Right atrium auricular region (tissue), 2 donors: ENCODE measurements at places on chromosomes 4 and X. TPM values are rescaled to one million over a fixed set of nuclear protein-coding genes. Genes with fewer than 3 reads are reported as not detected.

DNA sequence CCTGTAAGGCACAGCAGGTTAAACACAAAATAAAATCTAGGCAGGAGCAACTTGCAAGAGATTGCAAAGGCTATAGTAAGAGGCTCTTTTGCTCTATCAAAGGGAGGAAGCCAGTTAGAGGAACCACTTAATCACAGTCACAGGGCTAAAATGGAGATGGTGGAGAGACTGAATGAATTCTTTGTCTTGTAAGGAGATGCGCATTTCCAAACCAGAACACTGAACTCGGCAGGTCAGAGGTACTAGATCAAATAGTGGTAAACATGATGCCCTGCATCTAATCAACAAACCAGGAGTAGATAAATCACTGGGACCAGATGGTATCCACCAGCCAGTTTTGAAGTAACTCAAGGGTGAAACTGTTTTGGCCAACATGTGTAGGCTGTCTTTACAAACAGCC, 55.8 kb downstream of the GPC4 start:
- no peak for DNase-seq
- peaks cover 3% of the 10 kb centered on the region for H3K4me1 ChIP-seq
- H3K27ac ChIP-seq, result no peak overlapping the region
- H3K27me3 ChIP-seq, result no peaks in the 10 kb centered on the region

- H3K36me3 ChIP-seq, result peaks cover 18% of the 10 kb centered on the region
- H3K4me1 ChIP-seq, result peaks cover 26% of the 10 kb centered on the region
- no peaks in the 10 kb centered on the region for H3K27me3 ChIP-seq
- peak overlapping the region; percentile 74 for H3K27ac ChIP-seq
- peak overlapping the region; percentile 95 for H3K4me3 ChIP-seq
- DNase-seq, result no peak
Measured at GRCh38 chr4:3531318-3531878, 824 bp downstream of the LRPAP1 start.

DNA sequence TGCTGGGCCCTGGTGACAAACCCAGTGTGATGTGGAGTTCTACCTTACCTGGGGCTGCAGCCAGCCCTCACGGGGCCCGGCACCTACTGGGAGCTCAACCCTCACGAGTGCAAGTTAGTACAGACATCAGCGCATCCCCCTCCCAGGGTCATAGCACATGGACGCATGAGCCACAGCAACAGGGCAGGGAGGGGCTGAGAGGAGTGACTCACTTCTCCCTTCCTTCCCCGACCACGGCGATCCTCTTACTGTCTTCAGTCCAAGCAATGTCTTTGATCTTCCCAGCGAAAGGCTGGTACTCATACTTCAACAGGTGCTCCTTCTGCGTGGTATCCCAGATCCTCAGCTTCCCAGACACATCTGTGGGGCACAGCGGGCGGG, 17.8 kb downstream of the WDR1 start:
- H3K27ac ChIP-seq, result peak overlapping the region; percentile 97
- DNase-seq, result no peak
- no peaks in the 10 kb centered on the region for H3K27me3 ChIP-seq

DNA sequence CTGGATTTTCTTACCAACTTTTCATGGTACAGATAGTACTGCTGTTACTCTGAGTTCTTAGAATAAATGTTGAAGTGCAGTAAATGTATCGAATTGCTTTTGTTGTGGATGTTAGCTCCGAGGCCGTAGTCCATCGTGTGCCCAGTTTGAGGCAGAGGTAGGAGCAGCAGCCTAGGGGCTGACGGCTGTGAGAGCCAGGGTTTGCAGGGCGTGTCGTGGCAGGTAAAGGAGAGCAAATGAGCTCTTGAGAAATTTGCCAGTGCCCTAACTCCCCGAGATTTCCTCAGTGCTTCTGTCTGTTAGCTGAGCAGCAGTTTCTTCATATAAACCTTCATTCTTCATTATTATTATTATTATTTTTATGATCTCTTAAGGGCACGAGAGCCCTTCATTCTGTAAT, 21.6 kb downstream of the PRIMPOL start:
- peaks cover 31% of the 10 kb centered on the region for H3K36me3 ChIP-seq
- H3K4me3 ChIP-seq, result no peak overlapping the region
- no peak for DNase-seq
- H3K27me3 ChIP-seq, result no peaks in the 10 kb centered on the region
- H3K27ac ChIP-seq, result no peak overlapping the region

DNA sequence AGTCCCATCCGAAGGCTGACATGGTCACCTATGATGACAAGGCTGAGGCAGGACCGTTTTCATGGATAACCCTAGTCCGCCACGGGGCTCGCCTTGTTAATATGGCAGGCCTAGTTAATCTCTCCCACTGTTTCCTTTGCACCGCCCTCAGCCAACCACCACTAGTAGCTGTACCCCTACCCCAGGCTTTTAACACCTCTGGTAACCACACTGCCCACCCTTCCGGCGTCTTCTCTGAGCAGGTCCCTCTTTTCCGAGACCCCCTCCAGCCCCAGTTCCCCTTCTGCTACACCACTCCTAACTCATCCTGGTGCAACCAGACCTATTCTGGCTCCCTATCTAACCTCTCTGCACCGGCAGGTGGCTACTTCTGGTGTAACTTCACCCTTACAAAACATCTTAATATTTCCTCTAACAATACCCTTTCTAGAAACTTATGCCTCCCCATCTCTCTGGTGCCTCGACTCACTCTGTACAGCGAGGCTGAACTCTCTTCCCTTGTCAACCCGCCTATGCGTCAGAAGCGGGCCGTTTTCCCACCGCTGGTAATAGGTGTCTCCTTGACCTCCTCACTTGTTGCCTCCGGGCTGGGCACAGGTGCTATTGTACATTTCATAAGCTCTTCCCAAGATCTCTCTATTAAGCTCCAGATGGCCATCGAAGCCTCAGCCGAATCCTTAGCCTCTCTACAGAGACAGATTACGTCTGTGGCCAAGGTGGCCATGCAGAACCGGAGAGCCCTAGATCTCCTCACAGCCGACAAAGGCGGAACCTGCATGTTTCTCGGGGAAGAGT, 964.4 kb downstream of the RPA4 start:
- H3K27ac ChIP-seq, result no peak overlapping the region
- DNase-seq, result no peak
- H3K36me3 ChIP-seq, result no peaks in the 10 kb centered on the region
- no peaks in the 10 kb centered on the region for H3K4me1 ChIP-seq
- no peaks in the 10 kb centered on the region for H3K27me3 ChIP-seq

DNA sequence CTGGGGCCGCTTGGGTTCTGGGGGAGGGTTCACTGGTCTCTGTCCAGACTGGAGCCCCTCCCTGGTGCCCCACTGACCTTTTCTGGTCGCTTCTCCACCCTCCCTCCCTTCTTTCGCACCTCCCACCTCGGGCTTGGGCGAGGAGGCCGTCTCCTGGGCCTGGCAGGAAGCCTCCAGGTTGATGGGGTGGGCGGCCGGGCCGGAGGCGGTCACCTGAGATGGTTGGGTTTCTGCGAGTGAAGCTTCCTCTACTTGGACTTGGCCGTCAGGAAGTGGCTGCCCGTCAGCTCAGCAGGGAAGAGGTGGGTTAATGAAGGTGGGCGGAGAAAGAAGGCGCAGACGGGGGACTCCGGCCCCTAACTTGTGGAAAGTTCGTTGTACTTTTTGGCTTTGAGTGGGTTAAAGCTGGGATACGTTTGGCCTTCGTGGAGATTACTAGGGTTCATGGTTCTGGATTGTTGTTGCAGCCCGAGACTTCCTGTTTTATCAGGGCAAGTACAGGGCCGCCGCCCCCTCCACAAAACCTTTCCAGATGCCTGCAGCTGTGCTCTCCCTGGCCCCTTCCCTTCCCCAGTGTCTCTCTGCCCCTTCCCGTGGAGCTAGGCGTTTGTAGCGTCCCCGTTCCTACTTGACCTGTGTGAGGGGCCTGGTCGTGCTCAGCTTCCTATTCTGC, 1.2 kb downstream of the AKAP17A start:
- H3K27me3 ChIP-seq, result no peaks in the 10 kb centered on the region
- no peak for DNase-seq
- peak overlapping the region; percentile 88 for H3K27ac ChIP-seq
- no peaks in the 10 kb centered on the region for H3K4me1 ChIP-seq
- H3K36me3 ChIP-seq, result peaks cover 36% of the 10 kb centered on the region

- H3K27me3 ChIP-seq, result no peaks in the 10 kb centered on the region
- H3K36me3 ChIP-seq, result no peaks in the 10 kb centered on the region
- H3K4me3 ChIP-seq, result no peak overlapping the region
- no peak for DNase-seq
- no peak overlapping the region for H3K27ac ChIP-seq
Measured at GRCh38 chr4:136931781-136932180, 600.5 kb downstream of the PCDH18 start.

DNA sequence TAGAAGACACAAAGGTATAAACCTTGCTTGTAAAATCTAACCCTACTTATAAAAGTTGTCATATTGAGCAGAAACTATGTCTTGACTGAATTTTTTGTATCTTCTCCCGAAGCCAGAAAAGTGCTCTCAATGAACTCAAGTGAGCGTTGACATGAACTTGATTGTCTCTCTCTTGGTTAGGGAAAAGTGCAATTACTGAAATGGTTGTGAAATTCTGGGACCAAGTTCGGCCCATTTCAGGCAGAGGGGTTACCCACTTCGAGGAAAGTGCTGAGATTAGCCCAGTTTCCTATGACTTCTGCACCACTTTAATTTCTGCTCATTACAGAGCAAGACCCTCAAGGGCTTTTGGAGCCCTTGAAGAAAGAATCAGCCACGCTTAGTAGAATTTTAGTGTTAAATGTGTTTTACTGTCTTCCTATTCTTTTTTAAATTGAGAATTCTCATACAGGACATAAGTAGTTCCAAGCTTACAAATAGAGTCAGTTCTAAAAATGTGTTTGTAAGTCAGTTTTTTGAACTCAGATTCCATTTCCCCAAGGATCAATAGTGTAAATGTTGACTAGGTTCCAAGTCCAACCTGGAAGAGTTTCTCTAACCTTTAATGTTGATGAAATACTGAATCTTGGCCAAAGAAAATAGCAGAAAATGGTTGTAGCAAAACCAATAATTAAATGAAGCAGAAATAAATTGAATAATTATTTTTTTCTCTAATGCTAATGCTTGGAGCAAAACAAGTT, 125.7 kb upstream of the ACSL4 start:
- H3K27me3 ChIP-seq, result no peaks in the 10 kb centered on the region
- no peak overlapping the region for H3K4me3 ChIP-seq

DNA sequence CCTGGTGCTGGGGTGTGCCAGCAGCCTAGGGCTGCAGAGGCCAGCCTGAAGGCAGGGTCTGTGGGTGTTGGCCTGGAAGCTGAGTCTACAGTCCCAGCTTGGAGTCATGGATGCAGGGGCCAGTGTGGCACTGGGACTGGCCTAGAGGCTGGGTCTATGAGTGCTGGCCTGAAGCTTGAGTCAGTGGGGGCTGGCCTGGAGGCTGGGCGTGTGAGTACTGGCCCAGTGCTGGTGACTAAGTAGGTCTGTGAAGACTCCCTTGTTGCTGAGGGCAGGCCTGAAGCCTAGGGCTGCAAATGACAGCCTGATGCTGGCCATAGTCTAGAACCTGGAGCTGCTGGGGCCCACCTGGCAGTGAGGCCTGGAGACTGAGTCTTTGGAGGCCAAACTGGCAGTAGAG, 31.3 kb upstream of the ALG13 start:
- H3K4me1 ChIP-seq, result no peaks in the 10 kb centered on the region
- no peak for DNase-seq
- H3K27me3 ChIP-seq, result no peaks in the 10 kb centered on the region
- no peak overlapping the region for H3K4me3 ChIP-seq
- H3K27ac ChIP-seq, result no peak overlapping the region
- no peaks in the 10 kb centered on the region for H3K36me3 ChIP-seq

GRCh38 chrX:122134291-122134690, 1049.8 kb upstream of the GRIA3 start:
- no peaks in the 10 kb centered on the region for H3K4me1 ChIP-seq
- no peaks in the 10 kb centered on the region for H3K27me3 ChIP-seq
- DNase-seq, result no peak
- H3K4me3 ChIP-seq, result no peak overlapping the region
- H3K36me3 ChIP-seq, result no peaks in the 10 kb centered on the region

- H3K4me3 ChIP-seq, result no peak overlapping the region
- H3K27me3 ChIP-seq, result no peaks in the 10 kb centered on the region
- H3K4me1 ChIP-seq, result no peaks in the 10 kb centered on the region
- H3K27ac ChIP-seq, result no peak overlapping the region
- no peaks in the 10 kb centered on the region for H3K36me3 ChIP-seq
- DNase-seq, result no peak
Measured at GRCh38 chr4:124483048-124483906, 229.3 kb downstream of the ANKRD50 start.

GRCh38 chrX:119410854-119411253, 11.7 kb downstream of the SLC25A43 start:
- no peak overlapping the region for H3K4me3 ChIP-seq
- no peak overlapping the region for H3K27ac ChIP-seq
- no peak for DNase-seq

DNA sequence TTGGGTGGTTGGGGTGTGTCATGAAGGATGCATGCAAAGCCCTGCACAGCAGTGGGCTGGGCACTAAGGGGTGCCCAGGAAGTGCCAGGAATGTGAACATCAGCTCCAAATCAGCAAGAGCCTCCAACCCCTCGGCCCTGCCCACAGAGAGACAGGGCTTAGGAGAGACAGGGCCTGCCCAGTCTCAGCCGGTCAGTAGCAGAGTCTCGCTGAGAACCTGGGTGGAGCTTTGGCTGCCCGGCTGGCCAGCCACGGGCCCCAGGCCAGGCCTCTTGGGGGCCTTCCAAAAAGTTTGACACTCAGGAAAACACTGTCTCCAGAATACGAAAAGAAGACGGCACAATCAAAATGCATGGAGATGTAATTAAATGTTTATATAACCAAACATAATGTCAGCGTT, 4.3 kb upstream of the MXD4 start:
- no peaks in the 10 kb centered on the region for H3K36me3 ChIP-seq
- no peaks in the 10 kb centered on the region for H3K27me3 ChIP-seq
- H3K4me1 ChIP-seq, result no peaks in the 10 kb centered on the region
- no peak overlapping the region for H3K4me3 ChIP-seq
- peak overlapping the region; percentile 44 for H3K27ac ChIP-seq
- peak; percentile 76 for DNase-seq

DNA sequence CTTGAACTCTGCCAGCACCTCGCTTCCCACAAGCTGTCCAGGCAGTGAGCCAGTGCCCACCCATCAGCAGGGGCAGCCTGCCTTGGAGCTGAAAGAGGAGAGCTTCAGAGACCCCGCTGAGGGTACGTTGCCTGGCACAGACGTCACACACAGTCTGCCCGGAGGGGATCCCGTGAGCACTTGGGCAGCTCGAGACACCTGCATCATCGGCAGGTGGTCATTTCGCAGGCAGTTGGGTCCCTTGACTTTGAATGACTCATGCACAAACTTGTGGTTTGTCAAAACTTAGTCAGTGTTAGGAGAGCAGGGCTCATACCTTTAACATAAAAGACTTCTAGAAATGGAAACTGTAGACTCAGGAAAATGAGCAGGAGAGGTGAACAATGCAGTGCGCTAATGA, 9.9 kb downstream of the TACC3 start:
- no peak overlapping the region for H3K27ac ChIP-seq
- peaks cover 6% of the 10 kb centered on the region for H3K36me3 ChIP-seq
- H3K4me3 ChIP-seq, result no peak overlapping the region
- no peak for DNase-seq
- no peaks in the 10 kb centered on the region for H3K27me3 ChIP-seq

Gene PPP2R3B
- 70.1 TPM for total RNA-seq

Gene IL1RAPL1
- 1.2 TPM for total RNA-seq

Gene CTAG1A
- not detected for total RNA-seq

Gene XK
- 5.1 TPM for total RNA-seq
